ENCODE measurements at places on chromosomes 2 and 18.
A peak's percentile ranks its signal among the peaks of the same experiment; 100 is the strongest.

DNA sequence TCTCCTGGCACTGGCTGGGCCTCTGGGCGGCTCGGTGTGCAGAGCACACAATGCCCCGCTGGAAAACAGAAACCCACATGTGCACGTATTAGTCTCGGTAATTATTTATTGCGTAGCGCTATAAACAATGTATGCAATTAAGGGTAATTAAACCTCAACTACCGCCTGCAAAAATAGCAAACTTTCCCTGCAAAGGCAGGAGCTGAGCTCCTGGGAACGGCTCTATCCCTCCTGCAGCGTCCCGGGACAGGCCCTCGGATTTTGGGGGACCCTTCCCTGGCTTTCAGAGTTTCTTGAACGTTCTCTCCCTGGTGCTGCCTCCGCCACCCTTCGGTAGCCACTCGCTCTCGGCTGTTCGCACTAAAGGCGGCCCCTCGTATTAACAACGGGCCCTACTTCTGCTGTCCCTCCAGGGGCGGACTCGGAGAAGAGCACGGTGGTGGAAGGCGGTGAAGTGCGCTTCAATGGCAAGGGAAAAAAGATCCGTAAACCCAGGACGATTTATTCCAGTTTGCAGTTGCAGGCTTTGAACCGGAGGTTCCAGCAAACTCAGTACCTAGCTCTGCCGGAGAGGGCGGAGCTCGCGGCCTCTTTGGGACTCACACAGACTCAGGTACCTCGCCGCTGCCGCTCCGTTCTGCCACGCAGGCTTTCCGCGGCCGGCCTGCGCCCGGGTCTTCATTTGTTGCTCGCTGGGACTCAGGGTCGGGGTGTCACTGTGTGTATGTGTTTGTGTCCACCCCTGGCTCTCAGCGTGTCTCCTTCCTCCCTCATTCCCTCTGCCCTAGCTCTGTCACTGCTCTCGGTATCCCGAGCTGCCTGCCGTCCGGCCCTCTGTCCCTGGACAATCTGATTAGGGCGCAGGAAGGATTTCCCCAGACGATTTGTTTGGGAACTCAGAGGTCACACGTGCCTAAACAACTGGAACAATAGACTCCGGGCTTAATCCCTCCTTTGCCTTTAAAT, 1.2 kb downstream of the DLX1 start:
- DNase-seq, result peak; percentile 53

GRCh38 chr2:6605836-6606505, 259.7 kb downstream of the CMPK2 start:
- DNase-seq, result no peak

DNA sequence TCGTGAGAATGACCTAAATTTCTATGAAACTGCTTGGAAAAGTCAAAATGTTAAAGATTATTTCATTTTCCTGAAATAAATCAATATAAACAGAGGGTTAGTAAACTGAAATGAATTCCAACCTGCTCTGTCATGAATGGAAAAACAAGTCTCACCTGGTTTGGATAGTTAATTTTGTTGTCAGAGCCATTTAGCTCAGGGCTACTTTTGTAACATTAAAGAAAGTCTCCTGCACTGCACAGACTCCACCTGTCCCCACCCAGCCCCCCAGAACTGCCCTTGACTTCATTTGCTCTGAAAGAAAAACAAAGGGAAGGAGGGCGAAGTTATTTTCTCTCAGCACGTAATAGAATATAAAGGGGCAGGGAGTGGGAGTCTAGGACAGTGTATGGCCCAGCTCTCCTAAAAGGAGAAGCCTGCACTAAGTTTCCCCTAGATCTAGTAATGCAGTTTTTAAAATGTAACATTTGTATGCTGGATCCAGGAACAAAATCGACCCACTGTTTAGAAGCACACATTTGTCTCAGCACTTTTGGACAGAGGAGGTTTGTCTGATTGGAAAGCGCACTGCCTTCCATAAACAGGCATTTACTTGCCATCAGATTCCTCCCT, 54.2 kb upstream of the ACSL3 start:
- DNase-seq, result no peak

DNA sequence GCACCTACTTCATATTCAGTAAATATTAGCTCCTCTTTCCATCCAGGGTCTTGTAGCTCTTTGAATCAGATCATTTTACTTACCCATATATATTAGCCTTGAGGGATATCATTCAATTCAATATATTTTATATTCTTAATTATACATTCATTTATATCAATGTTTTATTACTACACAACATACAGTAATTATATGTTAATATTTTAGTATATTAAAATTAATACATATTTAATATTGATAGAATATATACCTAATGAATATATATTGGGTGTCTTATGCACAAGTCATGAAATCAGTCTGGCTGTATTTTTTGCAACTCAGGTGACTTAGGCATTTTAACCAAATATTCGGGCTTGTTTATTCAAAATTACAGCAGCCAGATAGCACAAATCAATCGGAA, 37.2 kb downstream of the POU3F3 start:
- no peak for DNase-seq

DNA sequence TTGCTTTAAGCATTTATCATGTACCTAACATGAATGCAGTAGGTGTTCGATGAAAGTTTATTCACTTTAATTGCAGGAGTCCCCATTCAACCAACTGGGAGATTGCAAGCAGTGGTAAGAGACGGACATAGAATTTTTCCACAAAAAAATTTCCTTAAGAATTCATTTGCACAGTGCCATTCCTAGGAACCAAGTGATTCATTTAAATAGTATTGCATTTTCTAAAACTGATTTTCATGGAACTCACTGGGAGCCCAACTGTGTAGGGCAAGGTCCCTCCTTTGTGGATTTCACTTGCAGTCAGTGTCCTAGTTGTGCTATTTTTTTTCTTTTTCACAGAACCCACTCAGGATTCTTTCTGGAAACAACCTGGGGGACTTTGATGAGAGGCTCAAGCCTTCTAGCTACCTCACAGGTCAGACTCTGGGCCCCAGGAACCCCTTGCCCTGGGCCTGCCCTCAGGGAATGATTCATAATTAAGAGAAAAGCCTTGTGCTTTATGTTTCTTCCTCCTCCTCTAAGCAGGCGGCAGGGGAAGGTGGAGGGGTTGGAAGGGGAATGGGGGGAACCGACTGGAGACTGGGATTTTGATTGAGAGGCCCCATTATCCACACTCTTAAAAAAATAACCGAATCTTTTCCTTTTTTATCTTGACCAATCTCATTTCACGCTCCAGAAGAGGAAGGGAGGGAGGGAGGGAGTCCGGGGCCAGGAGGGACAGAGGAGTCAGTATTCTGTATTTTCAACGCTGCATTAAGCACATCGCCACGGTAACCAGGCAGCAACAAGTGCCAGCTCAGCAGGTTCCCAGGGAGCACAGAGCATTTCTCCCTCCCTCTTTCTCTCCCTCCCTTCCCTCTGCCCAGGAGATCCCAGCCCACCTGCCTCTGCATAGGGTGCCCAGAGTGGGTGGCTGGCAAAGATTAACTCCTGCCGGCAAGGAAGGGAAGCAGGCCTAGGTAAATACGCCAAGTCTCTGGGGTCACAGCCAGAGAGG, 51.8 kb downstream of the PSD4 start:
- no peak for DNase-seq

Measured in stimulated activated naive CD4-positive, alpha-beta T cell treated with Interleukin-2 at 50 U/mL for 16 hours (primary cell).